ENCODE measurements at places on chromosomes 2 and 18.

- no peak for DNase-seq
Measured at GRCh38 chr2:11473659-11474433, 7.9 kb upstream of the E2F6 start.

GRCh38 chr2:152468899-152469692 lies 134.1 kb downstream of the FMNL2 start:
- no peak for DNase-seq

DNA sequence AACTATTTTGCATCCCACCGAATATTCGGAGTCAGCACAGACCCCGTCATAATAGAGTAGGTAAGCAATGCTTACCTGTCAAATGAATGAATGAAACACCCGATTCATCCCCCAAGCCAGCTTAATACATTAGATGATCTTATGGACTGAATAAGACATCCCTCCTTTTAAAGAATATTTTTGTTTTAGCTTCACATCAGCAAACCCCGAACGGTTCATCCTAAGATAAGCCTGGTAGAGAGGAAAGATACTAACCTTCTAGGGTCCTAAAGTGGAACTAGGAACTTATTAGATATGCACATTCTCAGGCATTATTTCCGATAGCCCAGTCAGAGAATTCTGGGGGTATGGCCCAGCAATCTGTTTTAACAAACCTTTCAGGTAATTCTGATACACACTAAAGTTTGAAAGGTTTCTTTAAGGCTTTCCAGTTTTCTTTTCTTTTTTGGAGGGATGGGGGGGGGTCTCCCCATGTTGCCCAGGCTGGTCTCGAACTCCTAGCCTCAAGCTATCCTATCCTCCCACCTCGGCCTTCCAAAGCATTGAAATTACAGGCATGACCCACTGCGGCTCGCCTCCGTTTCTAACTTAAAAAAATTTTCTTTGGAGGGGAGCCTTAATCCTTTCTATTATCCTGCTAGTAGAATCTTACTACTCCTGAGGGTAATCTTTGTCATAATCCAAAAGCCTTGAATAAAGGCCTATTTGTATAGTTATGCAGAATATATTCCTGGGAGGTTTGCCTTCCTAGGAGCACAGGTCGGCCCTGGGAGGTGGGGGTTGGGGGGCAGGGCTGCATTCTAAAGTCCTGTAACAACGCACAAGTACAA lies 1.0 kb upstream of the ACTR3 start:
- DNase-seq, result no peak

GRCh38 chr2:114543236-114543766 lies 100.9 kb downstream of the DPP10 start:
- DNase-seq, result no peak

DNA sequence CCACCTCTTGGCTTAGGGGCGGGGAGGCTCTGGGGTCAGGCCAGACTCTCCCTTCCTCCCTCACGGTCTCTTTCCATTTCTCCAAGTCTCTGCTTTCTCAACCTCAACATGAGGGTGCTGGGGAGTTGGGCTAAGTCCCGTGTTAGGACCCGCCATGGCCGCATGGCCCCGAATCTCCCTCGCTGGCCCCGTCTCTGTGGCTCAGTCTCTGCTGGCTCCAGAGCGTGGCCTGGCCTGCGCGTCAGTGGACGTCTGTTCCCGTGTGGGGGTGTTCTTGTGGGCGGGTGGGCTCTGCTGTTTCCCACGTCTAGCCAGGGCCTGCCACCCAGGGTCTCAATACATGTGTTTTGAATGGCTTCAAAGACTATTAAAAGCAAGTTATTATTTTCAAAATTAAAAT lies 12.4 kb downstream of the ALLC start:
- no peak for DNase-seq

- no peak for DNase-seq
Measured at GRCh38 chr2:155599834-155600233, 732.7 kb downstream of the NR4A2 start.

Measured in CD4-positive, alpha-beta T cell treated with Interleukin-12 subunit alpha and Interleukin-12 subunit beta, for 1 hour (primary cell).